NCI-H1436 treated with DMSO at 0.1 percent for 48 hours (cell line): ENCODE measurements at places on chromosomes 2 and 18.

DNA sequence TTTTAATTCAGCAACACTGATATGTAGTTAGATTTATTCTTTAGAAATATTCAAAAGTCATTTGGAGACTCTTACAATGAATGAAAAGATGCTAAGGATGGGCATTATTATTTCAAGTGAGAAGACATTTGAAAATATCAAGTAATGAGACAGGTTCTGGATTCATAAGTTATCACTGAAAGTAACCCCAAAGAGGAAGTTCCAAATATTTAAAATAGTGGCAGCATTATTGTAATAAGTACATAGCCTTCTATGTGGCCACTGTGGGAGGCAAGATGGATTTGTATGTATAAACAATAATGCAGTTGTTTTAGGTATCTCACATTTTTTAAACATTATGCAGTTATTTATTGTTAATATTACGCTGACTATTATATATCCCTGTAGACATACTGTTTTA, 29.7 kb downstream of the ZC3H6 start:
- DNase-seq: no peak

DNA sequence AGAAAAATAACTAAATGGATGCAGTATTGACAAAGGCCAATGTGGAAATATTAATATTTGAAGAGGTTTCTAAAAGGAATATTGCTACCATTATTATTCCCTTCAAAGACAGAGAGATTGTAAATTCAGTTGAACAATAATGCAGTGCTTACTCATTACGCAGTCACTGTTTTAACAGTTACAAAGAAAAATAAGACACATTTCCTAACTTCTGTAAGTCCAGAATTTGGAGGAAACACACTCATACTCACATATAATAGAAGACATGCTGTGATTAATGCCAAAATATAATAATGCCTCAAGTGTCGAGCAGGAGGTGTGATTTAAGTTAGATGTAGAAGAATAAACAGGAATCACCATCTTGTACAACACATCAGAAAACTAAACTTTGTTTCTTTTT, 389.2 kb downstream of the FBXO15 start:
- DNase-seq: no peak

DNA sequence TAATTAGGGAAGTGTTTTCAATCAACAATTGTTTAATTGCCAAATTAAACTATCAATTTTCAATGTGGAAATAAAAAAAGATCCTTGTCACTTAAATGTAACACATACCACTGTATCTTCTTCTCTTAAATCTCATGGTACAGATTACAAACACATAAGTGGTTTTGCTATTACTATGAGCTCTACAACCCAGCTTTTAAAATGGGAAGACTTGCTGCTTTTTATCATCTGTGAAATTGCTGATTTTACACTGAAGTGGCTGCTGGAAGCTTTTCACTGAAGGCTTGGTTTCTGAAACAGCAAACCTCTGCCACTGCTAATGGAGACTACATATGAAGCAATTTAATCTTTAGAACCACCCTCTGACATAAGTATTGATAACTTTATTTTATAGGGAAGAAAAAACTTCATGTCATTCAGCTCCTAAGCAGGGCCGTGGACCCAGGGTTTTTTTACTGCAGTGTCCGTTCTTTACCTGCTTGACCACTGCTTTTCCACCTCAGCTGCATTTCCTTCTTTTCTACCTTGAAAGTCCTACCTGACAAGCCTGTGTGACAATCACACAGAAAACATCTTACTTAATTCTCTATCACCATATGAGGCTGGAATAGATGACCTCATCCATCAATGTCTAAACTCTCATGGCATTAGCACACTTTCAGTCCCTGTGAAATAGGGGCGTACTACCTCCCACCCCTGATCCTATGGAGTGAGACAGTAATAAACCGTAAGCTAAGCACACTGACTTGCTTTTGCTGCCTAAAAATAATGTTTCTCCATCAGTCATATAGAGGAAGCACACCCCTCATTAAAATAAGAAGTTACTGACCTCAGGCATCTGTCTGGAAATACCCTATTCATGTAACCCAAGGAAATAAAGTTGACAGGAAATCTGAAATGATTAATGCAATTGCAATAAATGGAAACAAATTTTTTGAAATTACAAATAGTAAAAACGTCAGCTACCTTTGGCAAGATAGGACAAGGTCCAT, 19.2 kb upstream of the SLC8A1 start:
- DNase-seq: no peak

DNA sequence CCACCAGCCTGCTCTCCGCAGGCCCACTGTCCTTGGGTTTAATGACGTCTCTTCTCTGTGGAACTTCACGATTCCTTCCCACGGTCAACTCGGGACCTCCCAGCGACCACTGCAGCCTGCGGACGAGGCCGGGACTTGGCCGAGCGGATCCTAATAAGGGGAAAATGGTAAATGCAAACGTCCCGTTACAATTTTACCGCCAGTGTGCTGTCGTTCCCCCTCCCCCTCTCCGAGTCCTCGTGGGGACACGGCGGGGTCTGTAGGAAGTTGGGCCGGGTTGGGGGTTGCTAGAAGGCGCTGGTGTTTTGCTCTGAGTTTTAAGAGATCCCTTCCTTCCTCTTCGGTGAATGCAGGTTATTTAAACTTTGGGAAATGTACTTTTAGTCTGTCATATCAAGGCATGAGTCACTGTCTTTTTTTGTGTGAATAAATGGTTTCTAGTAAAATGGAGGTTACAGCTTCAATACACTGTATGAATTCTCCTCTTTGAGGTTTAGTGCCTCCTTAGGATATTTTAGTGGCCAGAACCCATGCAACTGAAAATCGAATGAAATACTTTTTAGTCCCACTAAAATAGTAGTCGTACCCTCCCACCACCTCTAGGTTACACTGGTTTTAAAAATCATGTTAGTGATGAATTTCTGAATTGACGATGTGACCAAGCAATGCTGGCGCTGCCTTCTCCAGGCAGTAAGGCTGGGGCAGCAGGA, 2.3 kb downstream of the HOXD11 start:
- no peak for DNase-seq

DNA sequence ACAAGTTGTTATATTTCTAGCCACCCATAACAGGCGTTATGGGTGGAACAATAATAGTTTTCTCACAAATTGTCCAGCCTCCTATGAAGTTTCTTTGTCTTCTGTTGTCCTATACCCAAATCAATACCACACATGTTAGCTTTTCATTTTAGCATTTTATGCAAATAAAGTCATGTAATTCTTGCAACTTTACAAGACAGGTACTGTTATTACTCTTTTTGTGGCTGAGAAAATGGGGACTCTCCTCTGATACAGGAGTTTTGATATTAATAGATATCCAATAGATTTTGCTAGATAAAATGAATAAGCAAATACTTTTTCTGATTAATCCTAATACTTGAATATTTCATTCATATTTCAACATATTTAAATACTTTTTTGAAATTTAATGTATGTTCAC, 151.0 kb downstream of the PMAIP1 start:
- DNase-seq: no peak

GRCh38 chr2:37851828-37852584, 73.1 kb upstream of the RMDN2 start:
- no peak for DNase-seq

DNA sequence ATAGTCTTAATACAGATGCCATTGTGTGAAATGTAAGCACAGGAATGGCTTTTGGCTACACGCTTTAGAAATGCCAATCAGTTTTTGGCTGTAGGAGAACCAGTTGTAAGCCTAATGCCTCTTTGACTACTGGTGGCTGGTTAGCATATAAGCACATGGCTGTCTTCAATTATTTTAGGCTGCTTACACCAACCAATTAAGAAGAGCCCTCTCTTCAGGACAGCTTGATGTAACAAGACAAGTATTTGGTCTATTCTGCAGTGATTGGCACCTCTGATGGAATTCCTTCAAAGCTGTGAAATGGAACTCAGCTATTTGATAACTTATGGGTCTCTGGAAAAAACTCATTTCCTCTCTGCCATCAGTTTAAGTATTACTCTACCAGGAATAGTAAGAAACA, 680.1 kb upstream of the FSHR start:
- no peak for DNase-seq

DNA sequence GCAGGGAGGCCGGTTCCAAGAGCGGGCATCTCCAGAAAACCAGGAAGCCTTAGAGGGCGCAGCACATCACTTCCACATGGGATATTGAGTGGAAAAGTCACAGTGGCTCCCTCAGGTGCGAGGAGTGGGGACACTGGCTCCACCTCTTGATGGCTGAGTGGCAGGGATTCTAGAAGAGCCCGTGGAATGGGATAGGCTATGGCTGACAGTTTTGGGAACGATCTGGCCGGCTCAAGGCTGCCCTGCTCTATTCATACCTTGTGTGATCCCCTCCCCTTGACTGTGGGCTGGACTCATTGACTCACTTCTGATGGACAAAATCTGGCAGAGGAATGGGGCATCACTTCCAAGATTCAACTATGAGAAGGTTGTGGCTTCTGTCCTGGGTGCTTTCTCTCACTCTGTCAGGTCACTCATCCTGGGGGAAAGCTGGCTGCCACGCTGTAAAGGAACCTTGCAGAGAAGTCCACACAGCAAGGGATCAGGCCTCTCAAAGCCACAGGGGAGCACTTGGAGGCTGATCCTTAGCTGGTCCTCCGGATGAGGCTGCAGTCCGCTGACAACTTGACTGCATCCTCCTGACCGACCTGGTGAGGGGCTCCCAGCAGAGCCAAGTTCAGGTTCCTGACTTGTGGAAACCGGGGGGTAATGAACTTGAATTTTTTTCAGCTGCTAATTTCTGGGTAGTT, 46.7 kb upstream of the HS6ST1 start:
- DNase-seq: no peak

DNA sequence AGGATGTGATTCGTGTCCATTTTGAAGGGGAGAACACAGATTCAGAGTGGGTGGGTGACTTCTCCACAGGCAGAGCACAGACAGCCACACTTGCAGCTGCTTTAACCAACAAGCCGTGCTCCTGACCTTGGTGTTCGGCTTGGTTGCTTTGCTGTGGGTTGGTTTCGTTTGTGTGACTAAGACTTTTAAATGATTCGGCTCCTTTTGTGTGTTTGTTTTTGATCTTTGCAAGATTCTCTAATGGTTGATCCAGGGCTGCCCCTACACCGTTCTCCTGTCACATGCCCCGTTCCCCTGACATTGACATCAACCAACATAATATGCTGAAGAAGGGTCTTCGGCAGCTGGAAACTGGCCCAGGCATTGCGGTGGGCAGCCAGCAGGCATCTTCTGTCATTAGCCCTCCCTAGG, 95.9 kb upstream of the MBOAT2 start:
- DNase-seq: no peak

DNA sequence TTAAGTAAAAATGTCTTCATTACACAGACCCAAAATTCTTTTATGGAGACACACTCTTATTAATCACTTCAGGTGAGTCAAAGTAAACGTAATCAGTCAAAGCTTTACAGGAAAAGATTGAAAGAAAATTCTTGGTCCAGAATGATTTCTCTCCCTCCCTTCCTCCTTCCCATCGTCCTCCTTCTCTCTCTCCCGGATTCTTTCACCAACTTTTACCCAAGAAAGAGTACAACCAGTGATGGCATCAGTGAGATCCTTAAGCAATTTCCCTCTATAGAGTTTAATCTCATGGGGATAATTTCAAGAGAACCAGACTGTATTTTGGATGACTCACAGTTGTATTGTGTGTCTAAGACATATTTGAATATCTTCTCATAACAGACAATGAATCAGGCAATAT, 258.1 kb downstream of the ALK start:
- DNase-seq: no peak

DNA sequence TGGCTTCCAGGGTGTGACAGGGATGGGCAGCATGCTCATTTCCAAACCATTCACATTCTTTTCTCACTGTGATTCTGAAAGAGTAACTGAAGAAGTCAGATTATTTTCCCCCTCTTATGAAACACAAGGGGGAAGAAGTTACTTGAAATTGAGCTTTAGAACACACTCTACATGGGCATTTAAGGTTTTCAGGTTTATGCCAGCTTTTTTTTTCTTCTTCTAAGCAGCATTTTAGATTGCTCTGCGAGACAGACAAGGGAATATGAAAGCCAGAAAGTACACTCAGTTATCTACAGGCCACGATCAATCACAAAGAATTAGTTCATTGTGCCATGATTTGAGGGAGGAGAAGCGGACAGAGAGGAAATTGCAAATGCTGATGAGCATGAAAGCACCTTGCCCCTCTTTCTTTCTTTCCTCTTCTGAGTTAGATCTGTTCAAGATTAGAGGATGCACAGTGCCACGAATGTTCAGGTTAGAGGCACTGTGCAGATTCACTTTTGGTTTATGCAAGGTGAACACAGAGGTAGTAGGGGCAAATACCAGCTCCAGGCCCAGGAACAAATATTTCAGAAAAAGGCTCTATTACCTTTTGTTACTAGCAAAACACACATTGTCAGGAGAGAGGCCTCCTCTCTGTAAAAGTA, 49.2 kb downstream of the CXCR4 start:
- DNase-seq: no peak

DNA sequence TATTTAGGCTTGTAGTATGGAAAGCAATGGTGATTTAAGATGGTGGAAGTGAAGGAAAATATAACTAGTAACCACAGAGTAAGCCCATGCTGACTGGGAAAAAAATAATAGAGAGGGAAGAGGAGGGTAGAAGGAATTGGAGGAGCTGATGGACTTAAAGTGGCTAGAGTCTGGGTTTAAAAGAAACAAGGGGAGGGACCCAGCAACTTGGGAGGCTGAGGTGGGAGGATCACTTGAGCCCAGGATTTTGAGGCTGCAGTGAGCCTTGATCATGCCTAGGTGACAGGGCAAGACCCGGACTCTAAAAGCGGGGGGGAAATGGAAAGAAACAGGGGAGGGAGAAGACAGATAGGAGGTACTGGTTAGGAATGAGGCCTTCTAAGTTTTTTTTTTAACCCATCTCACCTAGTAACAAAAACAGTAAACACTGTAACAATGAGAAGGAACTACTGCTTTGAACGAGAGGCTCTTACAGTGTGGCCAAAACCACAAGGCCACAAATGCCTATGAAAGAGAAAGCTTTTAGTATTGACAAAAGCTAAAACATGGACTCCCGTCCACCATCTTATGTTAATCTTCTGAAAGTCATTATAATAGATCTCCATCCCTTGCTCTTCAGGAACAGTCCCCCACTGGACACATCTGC, 26.6 kb downstream of the METTL8 start:
- DNase-seq: no peak

- no peak for DNase-seq
Observed at GRCh38 chr18:36335476-36336279, 38.2 kb downstream of the FHOD3 start.

- DNase-seq: peak; percentile 31
Observed at GRCh38 chr2:176768185-176768584, 444.4 kb upstream of the HNRNPA3 start.
